Body of pancreas (tissue), 4 donors: ENCODE measurements at places on chromosomes 7 and 10. TPM values are rescaled to one million over a fixed set of nuclear protein-coding genes. Genes with fewer than 3 reads are reported as not detected.
A peak's percentile ranks its signal among the peaks of the same experiment; 100 is the strongest.

DNA sequence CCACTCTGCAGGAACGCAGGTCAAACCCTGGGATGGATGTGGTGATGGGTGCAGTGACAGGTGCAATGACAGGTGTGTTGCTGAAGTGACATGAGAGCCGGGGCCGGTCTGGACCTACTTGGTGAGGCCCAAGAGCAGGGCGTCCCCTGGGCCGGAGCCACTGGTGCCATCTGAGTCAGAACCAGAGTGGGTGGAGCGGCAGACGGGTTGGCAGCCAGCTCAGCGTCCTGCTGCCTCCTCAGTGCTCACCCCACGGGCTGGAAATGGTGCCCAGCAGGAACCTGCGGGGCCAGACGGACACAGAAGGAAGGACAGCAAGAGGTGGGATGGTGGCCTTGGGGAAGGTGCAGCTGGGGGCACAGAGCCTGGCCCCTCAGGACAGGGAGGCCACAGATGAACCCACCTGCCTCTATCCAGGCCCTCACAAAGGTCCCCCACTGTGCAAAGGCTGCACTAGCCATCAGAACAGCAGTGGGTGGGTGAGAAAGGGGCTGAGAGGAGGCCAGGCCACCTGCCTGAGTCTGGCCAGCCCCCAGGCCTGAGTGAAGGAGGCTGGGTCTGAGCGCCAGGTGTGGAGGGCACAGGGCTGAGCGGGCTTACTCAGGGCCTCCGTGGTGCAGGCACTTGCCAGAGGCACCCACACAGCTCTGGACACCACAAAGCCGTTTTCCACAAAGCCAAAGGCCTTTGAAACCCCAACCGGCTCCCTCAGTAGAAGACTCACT lies 129.0 kb upstream of the PPP2R2D start:
- DNase-seq = no peak

DNA sequence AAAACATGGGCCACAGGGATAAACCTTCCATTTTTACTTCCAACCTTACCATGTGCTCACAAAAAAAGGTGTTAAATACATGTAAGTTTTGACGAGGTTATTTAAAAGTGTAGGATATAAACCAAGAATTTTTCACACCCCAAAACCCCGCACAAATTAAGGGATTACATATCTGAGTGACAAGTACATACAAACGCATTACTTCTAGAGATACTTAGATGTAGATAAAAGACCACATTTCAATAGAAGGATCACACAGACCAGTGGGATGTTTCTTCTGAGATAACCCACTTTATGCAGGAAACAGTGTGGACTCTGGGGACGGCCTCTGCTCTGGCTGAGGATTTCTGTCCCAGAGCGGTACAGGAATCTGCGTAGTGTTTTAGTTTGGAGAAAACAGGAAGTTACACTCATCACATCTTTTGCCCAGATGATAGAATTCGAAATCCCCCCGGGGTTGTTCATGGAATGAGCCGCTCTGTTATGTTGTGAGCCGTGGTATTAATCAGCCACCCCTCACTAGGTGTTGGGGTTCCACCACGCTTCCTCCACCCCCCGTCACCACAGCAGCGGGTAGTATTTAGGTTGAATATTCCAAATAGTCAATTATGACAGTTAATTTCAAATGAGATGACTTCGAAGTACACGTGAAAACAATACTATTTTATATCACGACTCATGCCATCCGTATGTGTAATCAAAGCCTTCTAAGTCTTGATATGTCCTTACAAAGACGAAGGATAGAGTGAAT lies 1.3 kb upstream of the CUL1 start:
- peak; percentile 8 for DNase-seq

DNA sequence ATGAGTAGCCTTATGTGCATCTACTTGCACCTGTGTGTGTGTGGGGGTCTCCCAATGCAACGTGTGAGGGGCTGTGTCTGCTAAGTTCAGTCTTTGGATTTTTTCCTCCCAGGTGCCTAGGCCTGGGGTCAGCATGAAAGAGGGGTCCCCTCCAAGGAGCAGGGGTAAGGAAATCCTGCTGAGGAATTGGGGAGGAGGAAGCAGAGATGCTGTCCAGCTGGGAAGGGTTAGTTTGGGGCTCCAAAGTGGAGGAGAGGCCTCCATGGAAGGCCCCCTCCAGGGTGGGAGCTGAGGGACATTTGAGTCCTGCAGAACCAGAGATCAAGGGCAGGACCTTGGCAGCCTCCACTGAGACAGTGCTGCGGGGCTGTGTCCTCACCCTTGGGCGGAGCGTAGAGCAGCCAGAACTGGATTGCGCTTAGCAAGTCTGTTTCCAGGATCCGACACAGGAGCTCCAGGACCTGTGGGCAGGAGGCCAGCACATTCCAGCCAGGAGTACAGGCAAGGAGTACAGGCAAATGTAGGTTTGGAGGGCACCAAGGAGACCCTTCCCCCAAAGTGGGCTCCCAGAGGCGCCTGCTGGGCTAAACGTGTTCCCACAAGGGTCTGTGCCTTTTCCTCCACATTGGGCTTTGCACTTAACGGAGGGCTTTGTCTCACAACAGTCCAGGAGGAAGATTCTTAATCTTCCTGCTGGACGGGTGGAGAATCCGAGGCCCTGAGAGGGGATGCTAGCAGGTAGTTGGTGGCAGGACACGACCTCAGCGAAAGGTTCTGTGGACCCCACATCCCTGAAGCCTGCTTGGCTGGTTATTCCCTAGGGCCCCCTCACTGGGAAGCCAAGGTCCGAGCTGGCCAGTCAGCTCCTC lies 10.1 kb downstream of the TBATA start:
- DNase-seq = peak; percentile 66

Gene UTF1
- not detected for total RNA-seq

DNA sequence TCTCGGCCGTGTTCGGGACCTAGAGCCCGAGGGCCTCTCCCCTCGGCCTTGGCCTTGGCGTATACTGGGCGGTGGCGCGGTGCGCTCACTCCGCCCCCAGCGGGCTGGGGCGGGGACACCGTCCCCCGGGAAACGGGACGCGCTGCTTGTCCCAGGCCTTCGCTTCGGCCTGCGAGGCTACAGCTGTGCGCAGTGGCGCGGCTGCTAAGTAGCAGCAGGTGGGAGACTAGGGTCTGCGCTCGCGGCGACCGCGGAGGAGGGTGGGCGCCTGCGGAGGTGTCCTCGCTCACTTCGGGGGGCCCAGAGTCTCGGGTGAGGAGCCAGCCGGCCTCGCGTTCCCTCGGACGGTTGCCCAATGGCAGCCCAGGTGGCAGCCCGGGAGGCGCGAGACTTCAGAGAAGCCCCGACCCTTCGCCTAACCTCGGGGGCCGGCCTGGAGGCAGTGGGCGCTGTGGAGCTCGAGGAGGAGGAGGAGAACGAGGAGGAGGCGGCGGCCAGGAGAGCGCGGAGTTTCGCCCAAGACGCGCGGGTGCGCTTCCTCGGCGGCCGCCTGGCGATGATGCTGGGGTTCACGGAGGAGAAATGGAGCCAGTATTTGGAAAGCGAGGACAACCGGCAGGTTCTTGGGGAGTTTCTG lies at the start of gene DNAH11:
Gene DNAH11 (plus strand): TSS at position 149 of the 637 bp plus-strand sequence. CDS start 207 bp downstream, at position 356.
- DNase-seq = peak; percentile 53

DNA sequence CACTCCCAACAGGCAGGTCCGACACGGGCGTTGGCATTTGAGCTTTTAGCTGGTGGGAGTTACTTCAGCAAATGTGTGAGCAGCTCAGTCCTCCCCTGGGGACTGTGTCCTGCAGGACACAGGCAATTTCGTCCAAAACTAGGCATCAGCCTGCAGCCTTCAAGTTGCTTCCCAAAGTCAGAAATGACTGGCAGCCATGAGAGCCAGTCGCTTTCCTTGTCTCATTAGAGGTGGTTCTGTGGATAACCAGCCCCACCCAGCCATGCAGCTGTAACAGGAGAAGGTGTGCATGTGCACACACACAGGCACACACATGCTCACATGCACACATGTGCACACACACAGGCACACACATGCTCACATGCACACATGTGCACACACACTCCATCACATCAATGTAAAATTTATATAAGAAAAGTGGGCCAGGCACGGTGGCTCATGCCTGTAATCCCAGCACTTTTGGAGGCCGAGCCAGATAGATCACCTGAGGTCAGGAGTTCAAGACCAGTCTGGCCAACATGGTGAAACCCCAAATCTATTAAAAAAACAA lies 138.8 kb upstream of the TCERG1L start:
- no peak for DNase-seq

DNA sequence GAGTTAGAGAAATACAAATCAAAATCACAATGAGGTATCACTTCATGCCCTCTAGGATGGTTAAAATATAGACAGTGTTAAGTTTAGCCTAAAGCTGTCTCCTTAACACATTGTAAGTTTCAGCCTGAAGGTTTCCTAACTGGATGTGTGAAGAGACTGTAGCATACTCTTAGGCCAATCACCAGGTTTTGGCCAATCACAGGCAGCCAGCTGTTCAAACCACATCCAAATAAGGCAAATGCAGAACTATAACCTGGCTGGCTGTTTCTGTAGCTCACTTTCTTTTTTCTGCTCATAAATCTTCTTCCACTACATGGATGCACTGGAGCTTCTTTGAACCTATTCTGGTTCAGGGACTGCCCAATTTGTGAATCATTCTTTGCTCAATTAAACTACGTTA lies 19.7 kb downstream of the ESYT2 start:
- no peak for DNase-seq

Gene CYP3A4
- total RNA-seq = 0.99 TPM

DNA sequence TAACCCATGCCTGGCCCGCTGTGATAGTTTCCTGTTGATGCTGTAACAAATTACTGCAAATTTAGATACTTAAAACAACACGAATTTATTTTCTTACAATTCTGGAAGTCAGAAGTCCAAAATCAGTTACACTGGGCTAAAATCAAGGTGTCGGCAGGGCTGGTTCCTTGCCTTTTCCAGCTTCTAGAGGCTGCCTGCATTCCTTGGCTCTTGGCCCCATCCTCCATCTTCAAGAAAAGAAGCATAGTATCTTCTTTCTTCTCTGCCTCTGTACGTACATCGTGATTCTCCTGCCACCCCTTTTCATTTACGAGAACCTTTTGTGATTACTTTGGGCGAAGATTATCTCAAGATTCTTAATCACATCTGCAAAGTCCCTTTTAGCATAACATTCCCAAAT lies 1.6 kb upstream of the TIAL1 start:
- DNase-seq = no peak

- no peak for DNase-seq
Observed at GRCh38 chr7:68218461-68218860, 1221.8 kb downstream of the TYW1 start.

Gene SOSTDC1
- not detected for total RNA-seq

DNA sequence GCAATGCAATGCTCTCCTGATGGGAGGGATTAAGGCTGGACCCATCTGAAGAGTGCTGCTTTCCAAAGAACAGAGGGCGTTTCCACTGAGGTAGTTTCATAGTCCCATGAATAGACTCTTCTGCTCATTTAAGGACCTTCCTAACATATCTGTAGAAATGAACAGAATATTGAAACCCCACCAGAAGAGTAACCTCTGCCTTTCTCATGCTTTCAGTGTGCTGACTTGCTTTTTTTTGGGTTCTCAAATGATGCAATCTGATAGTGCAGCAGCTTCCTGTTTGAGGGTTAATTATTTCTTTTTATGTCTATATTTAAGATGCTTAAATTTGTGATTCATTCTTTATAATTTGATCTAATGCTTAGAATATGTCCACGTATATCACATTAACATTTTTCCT lies 82.2 kb downstream of the GATA3 start:
- DNase-seq = no peak
